ENCODE measurements at places on chromosomes 11 and 22. TPM values are rescaled to one million over a fixed set of nuclear protein-coding genes. Genes with fewer than 3 reads are reported as not detected.

ADAMTS8 gene
- not detected for total RNA-seq

ZBTB16 gene
- total RNA-seq, result 53.7 TPM

DDI1 gene
- total RNA-seq, result not detected

FOLH1 gene
- total RNA-seq, result 0.55 TPM

APOL6 gene
- 37.9 TPM for total RNA-seq

ADM2 gene
- total RNA-seq, result 3.4 TPM

ROM1 gene
- 2.5 TPM for total RNA-seq

MMP7 gene
- 2,825 TPM for total RNA-seq

SLC6A5 gene
- total RNA-seq, result not detected

TLCD5 gene
- total RNA-seq, result 3.8 TPM

SLC25A18 gene
- total RNA-seq, result 0.20 TPM

CTSW gene
- total RNA-seq, result 0.35 TPM

OR5D13 gene
- not detected for total RNA-seq

Data from renal cortical epithelial cell (primary cell).